ENCODE measurements at places on chromosomes 5 and 9.

DNA sequence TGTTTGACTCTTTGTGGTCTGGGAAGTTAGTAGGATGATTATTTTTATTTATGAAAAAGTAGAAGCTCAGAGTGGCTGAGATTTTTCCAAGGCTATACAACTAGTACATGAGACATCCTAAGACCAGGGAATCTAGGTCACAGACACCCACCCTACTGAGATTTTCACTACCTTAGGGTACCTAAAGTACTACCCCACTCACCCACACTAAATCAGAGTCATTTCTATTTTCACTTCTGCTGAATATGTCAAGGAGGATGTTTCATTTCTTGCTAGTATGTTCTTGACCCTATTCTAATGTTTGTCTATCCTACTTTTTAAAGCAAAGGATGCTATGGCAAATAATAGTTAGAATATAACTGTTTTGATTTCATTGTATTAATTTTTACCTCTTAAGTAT is 206.0 kb downstream of the ATP10B start:
- no peak for DNase-seq

- no peak for DNase-seq
These were observed 160.6 kb downstream of the CCDC192 start for GRCh38 chr5:127863610-127864395.

DNA sequence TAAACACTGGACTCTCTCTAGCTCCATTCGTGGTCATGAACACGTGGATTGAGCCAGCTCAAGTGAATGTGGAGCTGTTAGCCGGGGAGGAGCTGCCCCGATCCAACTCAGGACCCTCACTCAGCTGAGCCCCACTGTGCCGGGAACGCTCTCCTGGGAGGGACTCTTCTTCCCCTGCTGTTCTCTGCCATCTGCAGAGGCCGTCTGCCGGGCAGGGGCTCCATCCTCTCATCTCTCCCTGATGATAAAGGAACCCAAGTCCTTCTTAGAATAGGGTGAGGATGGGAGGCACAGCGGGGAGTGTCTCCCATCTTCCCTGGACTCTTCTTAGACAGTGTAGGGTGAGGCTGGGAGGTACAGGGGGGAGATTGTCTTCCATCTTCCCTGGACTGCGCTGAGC is 120.5 kb upstream of the IRX4 start:
- DNase-seq = no peak

GRCh38 chr5:18544421-18544820 is 910.2 kb downstream of the TAF11L14 start:
- no peak for DNase-seq

DNA sequence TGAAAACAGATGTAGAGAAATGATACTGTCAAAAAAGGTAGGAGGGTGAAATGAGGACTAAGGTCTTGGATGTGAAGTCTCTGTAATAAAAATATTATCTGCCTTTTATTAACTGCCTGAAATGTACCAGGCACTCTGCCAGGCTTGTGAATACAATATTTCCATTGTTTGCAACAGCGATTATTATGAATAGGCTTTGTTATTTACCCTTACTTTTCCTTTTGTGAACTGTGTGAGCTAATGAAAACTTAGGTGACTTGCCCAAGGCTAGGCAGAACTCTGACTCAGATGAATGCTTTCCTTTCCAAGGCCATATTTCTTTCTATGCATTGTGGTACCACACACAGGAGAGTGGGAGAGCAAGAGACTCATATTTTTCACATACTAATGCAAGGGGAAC is 204.1 kb downstream of the CDH12 start:
- DNase-seq = no peak

- DNase-seq = no peak
These were observed 19.1 kb downstream of the FGD3 start for GRCh38 chr9:92966518-92966800.

DNA sequence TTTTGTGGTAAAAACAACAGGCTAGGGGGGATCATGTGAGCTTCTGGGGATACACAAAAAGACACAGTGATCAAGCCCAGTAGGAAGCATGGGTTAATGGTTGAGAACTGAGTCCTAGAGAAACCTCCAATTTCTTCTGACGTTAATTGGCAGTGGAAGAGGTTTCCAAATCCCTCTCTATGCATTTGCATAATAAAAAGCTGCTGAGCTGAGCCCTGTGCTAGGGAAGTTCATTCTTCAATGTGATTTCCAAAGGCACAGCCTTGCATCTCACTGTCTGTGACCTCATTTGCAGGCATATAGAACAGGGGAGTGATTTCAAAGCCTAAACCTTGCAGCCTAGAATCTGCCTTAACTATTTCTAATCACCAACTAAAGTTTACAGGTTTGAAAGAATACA is 812 bp downstream of the DNAH5 start:
- no peak for DNase-seq

GRCh38 chr9:84966876-84967830 is 297.6 kb downstream of the NTRK2 start:
- no peak for DNase-seq

DNA sequence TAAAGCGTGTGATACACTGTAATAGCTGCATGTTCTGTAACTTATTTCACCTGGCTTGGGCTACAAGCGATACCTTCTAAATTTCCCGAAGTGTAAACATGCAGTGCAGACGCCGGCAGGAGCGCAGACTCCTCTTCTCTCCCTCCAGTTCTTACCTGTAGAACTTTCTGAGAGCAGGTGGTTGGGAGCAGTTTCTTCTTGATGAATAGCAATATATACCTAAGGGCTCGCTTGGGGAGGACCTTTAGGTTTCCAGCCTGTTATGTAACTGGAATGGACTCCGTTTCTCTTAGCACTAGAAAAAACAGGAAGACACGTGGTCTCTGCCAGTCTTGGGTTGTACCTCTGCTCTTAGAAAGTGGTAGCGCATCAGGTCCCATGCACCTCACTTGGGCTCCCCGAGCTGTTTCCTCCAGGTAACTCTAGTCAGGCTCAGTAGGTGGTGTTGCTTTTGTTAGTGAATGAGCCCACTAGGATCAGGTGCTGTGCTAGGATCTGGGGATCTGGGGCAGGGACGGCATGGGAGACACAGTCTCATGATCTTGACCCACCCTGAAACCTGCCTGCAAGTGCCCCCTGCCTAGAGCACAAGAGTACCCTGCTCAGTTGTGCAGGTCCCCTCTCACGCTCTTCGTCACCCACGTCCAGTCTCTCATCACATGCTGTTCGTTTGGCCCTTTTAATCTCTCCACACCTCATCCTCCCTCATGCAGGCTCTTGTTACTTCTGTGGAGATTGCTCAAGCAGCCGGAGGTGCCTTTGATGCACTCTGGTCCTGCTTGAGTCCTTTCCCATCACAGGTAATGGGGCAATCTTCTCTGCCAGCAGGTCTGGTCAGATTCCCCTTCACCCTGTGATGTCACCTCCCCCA is 2.8 kb downstream of the TENT4A start:
- DNase-seq = no peak

DNA sequence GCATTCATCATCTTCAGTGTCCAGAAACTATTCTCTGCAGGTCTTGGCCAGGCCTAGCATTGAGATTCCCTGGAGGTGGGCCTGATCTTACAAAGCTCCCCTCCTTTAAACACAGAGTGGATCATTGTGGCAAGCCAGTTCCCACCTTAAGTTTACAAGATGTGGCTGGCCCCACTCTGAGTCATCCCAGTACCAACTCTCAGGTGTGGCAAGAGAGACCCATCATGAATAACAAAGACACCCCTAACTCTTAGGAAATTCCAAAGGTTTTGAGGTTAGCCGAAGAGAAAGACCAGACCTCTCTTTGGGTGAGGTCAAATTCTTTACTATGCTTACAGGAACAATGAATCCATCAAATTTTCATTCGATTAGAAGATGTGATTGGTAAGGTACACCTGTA is 78.2 kb downstream of the RFK start:
- DNase-seq = no peak

GRCh38 chr5:20524991-20525529 is 537.1 kb upstream of the CDH18 start:
- no peak for DNase-seq

DNA sequence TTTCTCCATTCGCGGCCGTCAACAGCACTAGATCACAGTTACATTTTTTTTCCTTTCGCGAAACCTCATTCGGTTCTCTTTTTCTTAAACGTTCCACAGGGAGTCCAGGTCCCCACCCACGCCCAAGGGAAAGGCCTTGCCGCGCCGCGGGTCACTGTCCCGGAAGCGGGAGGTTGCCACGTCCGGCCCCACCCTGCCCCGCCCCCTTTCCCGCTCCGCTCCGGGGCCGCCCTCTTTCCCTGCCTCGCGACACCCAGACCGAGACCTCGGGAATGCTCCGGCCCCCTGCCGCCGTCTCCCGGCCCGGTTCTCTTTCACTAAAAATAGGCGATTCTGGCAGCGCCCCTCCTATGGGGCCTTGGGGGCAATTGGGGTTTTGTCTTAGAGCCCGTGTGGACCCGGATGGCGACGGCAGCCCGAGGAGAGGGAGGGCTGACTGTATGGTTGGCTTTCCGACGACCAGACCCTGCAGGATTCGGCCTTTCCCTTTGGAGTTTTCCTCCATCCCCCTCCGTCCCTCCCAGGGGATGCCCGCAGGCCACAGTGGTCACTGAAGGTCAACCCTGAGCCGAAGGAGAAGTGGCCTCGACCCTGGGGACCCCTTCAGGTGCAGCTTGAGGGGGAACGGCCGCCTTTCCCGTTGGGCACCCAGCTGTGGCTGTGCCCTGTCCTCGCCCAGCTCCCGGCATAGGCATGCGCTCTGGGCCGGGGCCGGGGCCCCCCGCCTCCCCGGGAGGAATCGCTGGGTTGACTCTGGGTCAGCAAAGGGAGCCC is 2.8 kb upstream of the RACK1 start:
- DNase-seq = no peak

DNA sequence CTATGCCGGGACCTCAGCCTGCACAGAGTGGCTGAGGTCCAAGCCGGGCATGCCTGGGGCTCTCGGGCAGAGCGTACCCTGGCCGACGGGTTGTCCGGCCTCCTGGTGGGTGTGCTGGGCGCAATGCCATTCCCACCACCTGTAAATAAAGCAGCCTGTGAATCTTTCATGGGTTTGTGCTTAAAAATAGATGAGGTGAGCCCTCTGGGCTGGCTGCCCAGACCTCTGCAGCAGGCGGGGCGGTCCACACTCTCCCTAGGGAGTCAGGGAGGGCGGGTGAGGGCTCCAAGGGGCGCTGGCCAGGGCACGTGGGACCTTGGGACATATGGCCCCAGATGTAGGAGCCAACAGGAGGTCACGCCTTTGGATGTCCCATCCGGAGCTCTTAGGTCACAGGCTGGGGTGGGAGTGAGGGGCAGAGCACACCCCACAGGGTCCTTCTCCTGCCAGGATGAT is 3.6 kb upstream of the AGPAT2 start:
- DNase-seq = no peak

DNA sequence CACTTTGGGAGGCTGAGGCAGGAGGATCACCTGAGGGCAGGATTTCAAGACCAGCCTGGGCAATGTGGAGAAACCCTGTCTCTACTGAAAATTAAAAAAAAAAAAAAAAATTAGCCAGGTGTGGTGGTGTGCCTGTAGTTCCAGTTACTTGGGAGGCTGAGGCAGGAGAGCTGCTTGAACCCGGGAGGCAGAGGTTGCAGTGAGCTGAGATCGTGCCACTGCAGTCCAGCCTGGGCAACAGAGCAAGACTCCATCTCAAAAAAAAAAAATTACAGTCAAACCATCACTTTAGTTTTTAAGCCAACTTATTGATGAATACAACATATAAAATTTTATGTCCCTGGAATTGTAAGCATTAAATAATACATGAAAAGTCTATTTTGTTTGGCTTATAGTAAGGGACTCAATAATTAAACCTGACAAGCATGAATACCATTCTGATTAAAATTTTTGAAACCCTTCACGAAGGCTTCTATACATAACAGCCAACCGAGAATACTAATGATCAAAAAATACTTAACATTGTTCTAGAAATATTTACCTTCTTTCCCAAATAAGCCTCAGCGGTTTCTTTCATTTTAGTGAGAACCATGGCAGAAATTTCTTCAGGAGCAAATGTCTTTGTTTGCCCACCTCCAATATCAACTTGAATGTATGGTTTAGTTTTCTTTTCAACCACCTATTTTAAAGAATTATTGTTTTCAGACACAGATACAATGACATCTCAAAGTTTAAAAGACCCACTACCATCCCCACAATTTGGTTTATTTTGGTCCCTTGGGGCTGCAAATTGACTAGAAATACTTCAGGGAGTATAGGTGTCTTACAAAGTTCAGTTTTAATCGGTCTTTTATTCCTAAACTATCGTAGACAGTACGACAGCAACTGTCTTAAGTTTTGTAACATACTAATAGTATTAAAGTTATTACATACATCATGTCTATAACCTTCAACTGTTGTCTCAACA is 1.2 kb downstream of the HSPA5 start:
- no peak for DNase-seq

- no peak for DNase-seq
These were observed 95.0 kb upstream of the TUT7 start for GRCh38 chr9:86449246-86449645.

GRCh38 chr9:116337015-116337414 is 183.4 kb downstream of the PAPPA start:
- DNase-seq = no peak

DNA sequence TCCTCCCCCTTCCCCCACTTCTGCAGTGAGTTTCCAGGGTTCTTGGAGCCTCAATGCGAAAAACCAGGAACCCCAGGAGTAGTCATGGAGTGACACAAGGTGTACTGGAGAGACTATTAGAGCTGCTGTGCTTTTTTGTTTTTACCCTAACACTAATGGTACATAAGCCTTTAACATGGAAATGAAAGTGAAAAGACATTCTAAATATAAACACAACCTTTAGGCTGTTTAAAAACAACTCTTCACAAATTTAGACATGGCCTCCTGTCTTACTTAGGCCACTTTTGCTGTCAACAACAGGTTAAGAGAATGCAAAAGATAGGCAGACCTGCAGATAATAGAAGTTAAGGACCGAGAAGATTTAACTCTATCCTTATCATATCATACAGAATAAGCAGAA is 232.2 kb downstream of the DENND1A start:
- no peak for DNase-seq

DNA sequence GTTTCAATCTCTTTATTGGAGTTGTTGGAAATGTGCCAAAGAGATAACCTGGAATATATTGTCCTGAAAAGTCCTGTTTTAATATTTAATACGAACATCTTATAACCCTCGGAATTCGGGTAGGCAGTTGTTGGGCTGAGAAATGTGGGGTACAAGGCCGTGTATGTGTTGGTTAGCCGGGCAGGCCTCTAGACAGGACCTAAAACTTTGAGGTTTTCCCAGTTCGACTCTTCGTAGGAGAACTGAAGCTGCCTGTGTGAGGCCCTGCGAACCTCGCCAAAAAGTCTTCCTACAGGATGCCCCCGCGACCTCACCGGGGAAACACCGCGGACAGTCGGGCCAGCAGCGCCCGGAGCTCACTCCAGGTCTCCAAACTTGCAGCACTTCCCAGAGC is 583 bp upstream of the TJP2 start:
- DNase-seq = no peak

GRCh38 chr5:173547579-173547978 is 68.9 kb downstream of the BOD1 start:
- DNase-seq = peak; percentile 48

Measured in GM12878 (cell line).